ENCODE measurements at places on chromosomes 3 and 15.

GRCh38 chr3:100776746-100777145 lies 67.5 kb downstream of the TFG start:
- no peak for DNase-seq

- DNase-seq, result no peak
Observed at GRCh38 chr3:133562376-133562775, 11.1 kb upstream of the CDV3 start.

DNA sequence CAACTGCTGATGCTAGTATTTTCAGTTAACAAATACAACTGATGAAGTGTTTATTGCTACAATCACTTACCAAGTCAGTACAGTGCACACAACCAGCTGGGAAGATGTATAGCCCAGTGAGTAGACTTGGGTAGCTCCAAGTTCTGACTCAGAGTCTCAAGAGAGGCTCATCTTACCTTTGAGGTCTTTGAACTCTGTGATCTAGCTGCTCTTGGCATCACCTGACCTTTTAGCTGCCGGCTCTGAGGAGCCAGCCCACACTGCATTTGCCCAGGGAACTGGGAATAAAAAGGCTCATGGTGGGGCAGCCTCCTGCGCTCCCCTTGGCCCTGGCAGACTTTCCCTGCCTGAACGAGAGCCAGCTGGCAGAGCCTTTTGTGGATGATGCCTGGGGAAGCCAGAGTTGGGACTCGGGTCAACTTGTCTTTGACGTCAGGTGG lies 82.6 kb downstream of the CEMIP start:
- no peak for DNase-seq

- no peak for DNase-seq
Observed at GRCh38 chr3:8201886-8202285, 299.7 kb upstream of the LMCD1 start.

DNA sequence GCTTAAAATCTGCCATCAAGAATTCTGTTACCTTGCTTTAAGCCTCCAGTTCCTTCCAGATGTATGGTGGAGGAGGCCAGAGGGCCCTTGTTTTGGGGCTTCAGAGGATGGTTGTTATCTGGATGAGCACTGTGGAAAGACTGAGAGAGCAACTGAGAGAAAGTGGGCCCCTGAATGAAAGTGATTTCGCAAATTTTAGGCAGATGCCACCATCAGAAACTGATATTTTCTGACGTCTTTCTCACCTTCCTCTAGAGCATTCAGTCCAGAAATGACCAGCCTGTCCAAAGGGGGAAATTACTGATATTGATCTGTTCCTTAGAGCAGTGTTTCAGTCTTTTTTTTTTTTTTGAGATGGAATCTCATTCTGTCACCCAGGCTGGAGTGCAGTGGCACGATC lies 13.4 kb downstream of the B3GNT5 start:
- DNase-seq, result no peak

DNA sequence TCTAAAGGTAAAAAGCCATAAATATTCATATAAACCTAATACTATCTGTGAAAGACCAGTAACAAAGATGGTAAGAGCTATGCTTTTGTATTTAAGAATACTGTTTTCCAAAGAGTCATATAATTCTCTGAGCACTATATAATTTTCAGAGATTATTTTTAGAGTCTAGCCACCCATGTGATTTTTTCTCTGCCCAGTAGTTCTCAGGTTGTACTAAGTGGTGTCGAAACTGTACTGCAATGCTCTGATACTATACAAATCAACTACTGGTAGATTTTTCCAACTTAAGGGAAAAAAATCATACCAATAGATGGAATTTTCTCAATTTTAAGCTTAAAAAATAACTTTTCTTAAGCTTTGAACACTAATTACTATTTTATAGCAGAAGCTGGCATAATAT lies 104.8 kb downstream of the MYO5A start:
- no peak for DNase-seq

- DNase-seq, result no peak
Observed at GRCh38 chr15:64341961-64342360, 14.0 kb downstream of the CSNK1G1 start.

DNA sequence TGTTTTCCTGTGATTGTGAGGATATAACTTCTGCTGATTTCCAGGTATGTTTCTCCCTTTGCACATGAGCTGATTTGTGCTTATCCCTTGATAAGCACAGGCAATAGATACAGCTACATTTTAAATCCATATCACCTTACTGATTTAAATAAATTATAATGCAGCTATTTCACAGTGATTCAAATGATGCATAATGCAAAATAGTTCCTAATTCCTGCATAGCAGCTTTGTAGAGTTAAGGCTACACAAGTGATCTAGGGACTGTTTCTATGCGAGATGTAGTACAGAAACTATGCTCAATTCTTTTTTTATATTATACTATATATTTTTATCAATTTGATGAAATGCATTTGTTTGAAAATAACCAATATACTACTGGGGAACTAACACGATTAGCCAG lies 334.2 kb downstream of the LRTM1 start:
- DNase-seq, result no peak

DNA sequence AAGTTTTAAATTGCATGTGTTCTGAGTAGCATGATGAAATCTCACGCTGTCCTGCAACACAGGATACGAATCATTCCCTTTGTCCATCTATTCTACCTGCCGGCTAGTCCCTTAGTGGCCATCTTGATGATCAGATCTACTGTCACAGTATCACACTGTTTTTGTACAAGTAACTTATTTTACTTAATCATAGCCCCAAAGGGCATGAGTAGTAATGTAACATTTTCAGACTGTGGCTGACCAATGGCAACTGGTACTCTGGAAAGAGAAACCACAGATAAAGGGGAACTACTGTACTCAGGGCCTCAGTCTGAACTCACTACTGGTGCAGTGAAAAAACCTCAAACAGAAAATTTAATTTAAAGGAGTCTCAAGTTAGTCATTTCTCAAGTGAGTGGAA lies 127.3 kb upstream of the MRPL3 start:
- DNase-seq, result no peak

DNA sequence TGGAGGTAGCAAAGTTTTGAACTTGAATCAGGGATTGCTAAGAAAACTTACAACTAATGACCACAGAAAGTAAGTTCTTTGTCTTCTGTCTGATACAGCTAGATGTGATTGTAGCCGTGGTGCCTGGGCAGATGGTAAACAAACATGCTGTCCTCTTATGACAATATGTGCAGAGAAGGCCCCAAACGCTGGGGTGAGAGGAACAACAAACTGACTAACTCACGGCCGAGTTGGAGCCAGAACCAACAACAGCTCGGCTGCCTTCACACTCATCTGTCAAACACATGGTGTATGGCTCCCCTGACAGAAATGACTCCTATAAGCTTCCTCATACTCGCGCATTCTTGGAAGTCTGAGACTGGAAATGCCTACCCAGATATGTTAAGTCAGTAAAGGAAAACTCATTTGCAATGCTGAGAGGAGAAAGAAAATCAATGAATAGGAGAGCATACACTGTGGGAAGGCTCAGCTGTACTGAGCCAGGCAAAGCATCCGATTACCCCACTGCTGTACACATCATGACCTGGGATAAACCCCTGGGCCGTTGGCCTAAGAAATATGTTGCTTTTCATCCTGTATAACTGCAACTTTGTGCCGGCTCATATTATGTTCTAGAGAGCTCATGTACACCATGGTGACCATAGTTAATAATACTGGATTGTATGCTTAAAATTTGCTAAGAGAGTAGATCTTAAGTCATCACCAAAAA lies 5.7 kb downstream of the THBS1 start:
- DNase-seq, result no peak

DNA sequence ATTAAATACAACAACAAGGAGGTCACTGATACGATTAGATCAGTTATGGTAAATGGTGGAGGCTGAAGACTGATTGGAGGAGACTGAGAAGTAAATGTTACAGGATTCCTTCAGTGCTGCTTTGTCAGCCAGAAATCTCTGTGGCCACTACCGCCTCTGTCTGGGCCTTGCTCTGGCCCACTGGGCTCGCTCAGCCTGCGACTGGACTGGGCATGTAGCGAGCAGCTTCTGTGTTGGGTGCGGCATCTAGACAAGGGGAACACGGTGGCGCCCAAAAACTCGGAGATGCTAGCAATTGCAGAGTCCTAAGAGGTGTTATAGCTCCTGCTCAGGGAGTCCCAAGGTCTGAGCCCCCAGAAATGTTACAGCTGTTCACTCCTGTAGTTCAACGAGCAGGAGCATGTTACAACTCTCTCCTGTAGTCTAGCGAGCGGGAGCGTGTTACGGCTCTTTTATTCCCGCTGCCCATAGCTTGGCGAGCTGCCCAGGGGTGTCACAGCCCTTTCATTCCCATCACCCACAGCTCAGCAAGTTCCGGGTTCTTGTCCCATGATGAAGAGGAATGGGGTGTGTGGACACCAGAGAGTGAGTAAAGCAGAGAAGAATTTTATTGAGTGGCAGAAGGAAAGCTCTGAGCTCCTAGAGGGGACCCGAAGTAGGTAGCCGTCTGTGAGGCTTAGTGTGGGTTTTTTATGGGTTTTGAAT lies 24.7 kb downstream of the SLC15A2 start:
- no peak for DNase-seq

DNA sequence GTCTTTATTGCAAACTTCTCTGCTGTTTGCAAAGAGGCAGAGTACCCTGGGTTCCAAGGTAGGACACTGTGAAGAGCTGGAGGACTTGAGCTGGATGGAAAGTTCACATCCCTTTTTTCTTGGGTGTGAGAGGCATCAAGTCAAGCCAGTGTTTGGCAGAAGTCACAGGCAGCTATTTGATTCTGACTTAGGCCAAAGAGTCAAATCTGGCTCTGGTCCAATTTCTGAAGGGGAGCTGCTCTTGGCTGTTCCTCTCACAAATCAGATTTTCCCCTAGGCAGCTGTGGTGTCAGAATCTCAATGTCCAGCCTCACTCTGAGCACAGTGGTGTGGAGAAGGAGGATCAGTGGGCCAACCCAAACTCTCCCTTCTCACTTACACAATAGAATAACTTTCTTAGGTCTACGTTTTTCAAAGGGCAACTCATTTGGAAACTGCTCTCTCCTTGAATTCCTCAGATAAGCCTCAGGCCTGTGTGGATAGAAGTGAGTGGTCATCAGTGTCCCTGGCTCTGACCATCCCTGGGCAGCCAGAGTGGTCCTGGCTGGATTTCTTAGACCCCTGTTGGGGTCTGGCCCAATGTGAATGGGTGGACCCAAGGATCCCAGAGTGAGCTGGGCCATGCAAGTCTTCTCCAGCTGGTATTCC lies 18.2 kb upstream of the AMOTL2 start:
- DNase-seq, result no peak

DNA sequence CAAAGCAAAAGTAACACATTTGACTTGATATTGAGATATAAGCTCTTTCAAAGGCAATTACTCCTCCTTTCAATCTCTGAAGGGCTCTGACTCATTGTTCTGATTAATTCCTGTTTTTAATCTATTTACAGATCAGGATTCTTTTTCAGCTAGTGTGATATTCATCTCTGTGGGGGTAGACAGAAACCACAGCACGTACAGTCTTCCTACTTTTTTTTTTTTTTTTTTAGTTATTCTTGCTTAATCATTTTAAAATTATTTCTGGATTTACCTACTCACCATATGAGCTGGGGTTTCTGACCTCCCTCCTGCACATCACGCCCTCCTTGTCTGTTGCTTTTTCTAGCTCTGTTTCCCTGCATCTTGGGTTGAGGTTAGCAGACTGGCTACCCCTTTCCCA lies 1.4 kb downstream of the CNTN3 start:
- DNase-seq, result no peak

- no peak for DNase-seq
Observed at GRCh38 chr15:43277901-43278300, 11.2 kb upstream of the TGM5 start.

GRCh38 chr3:141389703-141390102 lies 21.4 kb downstream of the ZBTB38 start:
- no peak for DNase-seq

- DNase-seq, result no peak
Observed at GRCh38 chr3:45911511-45912226, 25.3 kb downstream of the CCR9 start.

DNA sequence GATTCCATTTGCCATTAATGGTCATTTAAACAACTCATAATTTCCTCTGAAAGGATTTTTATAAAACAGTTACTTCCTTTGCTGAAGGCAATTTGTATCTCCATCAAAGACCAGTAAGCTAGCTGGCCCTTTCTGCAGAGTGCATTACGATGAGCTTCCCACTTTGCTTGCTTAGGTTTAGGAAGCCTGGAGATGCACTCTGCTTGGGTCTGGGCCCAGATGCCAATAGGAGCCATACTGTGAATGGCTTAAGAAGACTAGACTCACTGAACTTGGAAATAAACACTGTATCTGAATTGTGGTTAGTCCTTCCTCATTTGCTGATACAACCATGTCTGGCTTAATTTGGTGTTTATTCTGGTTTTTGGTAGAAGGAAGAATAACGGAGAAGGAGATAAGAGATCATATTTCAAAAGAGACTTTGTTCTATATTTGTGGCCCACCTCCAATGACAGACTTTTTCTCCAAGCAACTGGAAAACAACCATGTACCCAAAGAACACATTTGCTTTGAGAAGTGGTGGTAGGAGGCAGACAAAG lies 38.1 kb downstream of the OXNAD1 start:
- no peak for DNase-seq

GRCh38 chr3:149332771-149333170 lies 665 bp downstream of the TM4SF18 start:
- DNase-seq, result no peak

DNA sequence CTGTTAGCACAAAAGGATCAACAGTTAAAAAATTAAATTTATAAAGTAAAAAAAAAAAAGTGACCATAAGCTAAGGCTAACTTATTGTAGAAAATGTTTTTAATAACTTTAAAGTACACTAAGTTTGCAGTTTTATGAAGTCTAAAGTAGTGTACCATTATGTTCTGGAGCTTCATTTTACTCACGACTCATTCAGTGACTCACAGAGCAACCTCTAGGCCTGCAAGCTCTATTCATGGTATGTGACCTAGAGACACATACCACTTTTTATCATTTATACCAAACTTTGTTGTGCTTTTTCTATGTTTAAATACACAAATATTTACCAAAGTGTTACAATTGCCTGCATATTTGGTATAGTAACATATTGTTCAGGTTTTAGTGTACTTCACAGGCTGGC lies 1552.3 kb downstream of the OTOL1 start:
- no peak for DNase-seq

- no peak for DNase-seq
Observed at GRCh38 chr15:98776607-98777281, 128.4 kb downstream of the IGF1R start.

- DNase-seq, result no peak
Observed at GRCh38 chr3:194045289-194045688, 90.7 kb upstream of the HES1 start.

DNA sequence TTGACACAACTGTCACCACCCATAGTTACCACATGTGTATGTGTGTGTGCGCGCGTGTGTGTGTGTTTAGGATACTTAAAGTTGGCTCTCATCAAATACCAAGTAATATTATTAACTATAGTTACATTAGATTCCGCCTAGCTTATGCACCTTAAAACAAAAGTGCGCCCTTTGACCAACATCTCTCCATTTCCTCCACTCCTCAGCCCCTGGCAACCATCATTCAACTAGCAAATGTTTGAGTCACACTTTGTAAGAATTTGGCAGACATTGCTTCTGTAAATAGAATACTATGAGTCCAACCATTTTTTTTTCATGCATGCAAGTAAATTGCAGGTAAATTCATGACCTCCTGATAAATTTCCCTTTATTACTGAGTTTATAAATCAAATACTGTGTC lies 169.3 kb downstream of the GBE1 start:
- DNase-seq, result no peak
